HEK293T (cell line): ENCODE measurements at places on chromosomes 7 and 10.
A peak's percentile ranks its signal among the peaks of the same experiment; 100 is the strongest.

- DNase-seq, result no peak
Observed at GRCh38 chr10:1153805-1154351, 97.7 kb downstream of the WDR37 start.

DNA sequence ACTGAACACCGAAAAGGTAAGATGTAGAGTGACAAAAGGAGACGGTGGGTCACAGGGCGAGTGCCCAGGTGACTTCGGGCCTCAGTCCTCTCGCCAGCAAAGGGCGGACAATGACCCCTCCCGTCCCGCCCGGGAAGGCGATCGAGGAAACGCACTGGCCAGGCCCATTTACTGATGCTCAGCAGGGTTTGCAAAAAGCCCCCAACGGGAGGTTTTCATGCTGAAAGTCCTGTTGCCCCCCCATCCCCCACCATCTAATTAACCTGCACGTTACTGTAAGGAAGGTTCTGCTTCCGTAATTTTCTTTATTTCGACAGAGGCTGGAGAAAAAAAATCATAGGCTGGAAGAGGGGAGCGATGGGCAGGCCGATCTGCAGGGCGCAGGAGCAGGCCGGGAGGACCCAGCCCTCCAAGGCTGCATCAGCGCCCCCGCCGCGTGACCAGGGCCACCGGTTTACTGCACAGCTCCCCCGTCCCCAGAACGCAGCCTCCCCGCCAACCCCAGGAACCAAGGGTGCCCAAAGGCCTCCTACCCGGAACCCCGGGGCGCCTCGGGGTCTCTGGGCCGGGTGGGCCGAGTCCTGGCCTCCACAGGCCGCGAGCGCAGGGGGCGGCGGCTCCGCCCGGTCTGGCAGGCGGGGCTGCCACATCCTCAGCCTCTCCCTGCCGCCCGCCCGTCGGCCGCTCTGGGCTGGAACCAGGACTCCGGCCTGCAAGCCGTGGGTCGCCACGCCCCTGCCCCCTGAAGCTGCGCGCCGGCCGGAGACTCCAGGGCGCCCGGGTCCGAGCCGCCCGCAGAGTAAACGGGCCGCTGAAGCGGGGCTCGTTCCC, 613 bp downstream of the OAT start:
- DNase-seq, result peak; percentile 69

DNA sequence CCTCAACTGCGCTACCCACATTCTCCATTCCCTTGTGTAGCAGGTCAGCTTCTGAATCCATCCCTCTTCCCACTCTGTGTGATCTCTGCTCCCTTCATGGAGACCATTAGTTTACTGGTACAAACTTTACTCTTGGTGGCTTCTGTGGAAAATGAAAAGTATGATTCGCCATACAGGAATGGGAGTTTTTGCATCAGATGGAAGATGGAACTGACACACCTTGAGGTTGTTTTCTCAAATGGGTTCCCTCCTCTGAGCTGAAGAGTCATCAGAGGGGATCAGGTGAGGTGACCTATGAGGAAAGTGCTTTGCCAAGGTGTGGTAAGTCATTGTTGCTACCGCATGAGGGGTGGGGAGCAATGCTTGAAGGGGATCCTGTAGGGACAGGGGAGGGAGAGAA, 266.8 kb downstream of the INHBA start:
- no peak for DNase-seq

DNA sequence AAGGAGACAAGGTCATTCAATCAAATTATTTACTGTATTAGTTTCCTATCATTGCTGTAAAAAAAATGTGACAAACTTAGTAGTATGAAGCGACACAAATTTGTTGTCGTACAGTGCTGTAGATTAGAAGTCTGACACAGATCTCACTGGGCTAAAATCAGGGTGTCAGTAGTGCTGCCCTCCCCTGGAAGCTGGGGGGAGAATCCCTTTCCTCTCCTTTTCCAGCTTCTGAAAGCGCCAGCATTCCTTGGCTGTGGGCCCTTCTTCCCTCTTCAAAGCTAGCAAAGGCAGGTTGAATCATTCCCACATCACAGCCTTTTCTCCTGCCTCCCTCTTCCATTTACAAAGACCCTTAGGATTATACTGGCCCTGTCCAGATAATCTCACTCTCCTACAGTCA, 28.0 kb downstream of the VPS41 start:
- DNase-seq, result no peak

DNA sequence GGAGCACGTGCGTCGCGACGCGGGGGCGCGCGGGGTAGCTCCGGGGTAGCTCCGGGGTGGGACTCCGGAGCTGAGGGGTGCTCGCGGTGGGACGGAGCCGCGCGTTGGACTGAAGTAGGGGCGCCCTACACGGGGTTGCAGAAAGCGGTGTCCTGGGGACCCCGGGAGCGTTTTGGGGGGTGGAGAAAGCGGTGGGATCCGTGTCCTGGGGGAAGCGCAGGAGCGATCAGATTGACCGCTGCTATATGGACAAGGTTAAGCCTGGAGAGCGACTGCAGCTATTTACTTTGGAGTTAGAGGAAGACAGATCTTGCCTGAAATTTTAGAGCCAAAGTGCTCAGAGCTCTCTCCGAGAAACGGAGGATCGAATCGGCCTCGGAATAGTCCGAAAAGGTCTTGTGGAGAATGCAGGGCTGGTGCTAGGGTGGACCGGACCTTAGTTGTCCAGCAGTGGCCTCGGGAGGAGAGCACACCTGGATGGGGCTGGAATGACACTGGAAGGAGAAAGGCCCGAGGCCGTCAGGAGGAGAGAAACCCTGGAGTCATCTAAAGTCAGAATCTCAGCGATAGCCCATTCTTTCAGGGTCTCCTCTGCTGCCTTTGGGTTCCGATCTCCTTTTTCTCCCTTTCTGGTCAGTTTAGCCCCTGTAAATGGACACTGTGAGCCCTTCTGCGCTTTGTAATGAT, 564 bp downstream of the PDSS1 start:
- peak; percentile 9 for DNase-seq

- no peak for DNase-seq
Observed at GRCh38 chr7:19480383-19480782, 228.5 kb downstream of the POLR1F start.

DNA sequence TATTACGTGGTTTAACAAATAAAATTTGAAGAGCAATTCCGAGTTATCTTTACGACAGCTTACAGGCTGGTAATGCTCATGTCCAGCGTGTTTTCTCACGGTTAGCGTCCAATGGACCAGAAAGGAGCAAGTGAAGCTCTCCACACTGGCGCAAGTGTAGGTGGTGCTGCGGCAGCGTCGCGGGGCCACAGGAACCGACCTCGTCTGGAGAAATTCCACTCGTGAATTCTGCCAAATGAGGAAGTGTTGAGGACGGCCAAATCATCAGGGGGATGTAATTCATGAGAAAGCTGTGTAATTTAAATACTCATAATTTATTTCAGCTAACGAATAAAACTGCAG, 350 bp upstream of the ZNF37A start:
- no peak for DNase-seq

DNA sequence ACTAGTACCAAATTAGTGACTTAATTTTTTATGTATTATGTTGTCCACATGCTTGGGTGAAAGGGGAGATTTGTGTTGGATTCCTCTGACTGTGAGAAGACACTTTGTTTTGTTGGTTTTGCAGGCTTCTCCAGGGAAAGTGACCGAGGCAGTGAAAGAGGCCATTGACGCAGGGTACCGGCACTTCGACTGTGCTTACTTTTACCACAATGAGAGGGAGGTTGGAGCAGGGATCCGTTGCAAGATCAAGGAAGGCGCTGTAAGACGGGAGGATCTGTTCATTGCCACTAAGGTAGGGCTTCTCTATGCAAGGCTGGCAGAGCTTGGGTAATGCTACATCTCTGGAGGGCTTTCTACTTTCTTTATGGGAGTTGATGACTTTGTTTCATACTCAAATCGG, 4.5 kb downstream of the AKR1E2 start:
- DNase-seq, result no peak

- DNase-seq, result no peak
Observed at GRCh38 chr10:8116926-8117493, 62.5 kb downstream of the GATA3 start.

DNA sequence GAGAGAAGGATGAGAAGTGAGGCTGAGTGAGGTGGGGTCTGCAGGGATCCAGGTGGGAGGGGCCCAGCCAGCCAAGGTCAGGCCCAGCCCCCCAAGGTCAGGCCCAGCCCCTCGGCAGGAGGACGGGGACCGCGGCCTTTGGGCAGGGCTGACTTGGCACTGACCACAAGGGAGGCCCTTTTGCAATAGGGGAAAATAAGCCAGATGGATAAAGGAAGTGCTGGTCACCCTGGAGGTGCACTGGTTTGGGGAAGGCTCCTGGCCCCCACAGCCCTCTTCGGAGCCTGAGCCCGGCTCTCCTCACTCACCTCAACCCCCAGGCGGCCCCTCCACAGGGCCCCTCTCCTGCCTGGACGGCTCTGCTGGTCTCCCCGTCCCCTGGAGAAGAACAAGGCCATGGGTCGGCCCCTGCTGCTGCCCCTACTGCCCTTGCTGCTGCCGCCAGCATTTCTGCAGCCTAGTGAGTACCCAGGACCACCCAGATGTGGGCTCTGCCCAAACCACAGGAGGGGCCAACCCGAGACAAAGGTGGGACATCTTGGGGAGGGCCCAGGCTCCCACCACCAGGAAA, at the start of gene PILRA:
TSS of gene PILRA (plus strand) at position 227 of the 571 bp plus-strand sequence. CDS start at position 397, 170 bp downstream.
- no peak for DNase-seq

GRCh38 chr10:76285012-76285411, 853.6 kb downstream of the LRMDA start:
- no peak for DNase-seq

GRCh38 chr7:147432079-147432478, 1158.5 kb upstream of the C7orf33 start:
- DNase-seq, result peak; percentile 18

DNA sequence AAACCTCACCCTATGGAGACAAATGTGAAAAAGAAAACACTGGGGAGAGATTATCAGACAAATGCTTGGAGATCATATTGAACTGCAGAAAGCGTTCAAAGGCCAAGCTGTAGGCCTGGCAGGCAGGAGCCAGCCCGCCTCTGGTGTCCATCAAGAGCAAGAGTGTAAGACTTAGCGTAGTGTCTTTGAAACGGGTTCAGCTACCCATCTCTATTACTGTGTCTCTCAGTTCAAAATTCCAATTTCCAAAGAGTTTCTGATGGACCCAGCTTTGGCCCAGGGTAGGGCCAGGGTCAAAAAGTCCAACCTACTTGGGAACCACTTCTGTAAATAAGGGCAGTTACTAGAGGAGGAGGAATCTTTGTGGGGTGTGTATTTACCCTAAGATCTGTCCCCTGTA, 45.4 kb upstream of the HBP1 start:
- no peak for DNase-seq

GRCh38 chr7:86745013-86745745, 101.5 kb downstream of the GRM3 start:
- no peak for DNase-seq

DNA sequence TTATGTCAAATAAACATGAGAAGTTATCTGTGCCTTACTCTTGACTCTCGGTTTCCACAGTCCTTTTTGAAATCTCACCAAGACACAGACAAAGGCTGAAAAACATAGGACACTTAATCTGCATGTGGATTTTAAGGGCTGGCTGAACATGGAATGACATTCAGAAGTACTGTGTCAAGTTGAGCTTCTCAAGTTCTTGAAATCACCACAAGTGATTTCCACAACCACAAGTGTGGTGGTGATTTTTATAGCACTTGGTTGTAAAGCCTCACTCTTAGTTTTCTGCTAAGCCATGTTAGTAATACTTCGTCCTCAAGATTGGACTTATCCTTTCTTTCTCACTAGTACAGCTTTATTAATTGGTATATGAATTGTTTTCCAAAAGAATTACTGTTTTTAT, 29.6 kb downstream of the FOXP2 start:
- DNase-seq, result no peak

- DNase-seq, result no peak
Observed at GRCh38 chr7:141012696-141013344, 1.9 kb downstream of the MRPS33 start.

- DNase-seq, result no peak
Observed at GRCh38 chr10:98963608-98964007, 272.0 kb downstream of the HPSE2 start.

- DNase-seq, result no peak
Observed at GRCh38 chr10:133278577-133279265, 2.1 kb upstream of the ADAM8 start.

DNA sequence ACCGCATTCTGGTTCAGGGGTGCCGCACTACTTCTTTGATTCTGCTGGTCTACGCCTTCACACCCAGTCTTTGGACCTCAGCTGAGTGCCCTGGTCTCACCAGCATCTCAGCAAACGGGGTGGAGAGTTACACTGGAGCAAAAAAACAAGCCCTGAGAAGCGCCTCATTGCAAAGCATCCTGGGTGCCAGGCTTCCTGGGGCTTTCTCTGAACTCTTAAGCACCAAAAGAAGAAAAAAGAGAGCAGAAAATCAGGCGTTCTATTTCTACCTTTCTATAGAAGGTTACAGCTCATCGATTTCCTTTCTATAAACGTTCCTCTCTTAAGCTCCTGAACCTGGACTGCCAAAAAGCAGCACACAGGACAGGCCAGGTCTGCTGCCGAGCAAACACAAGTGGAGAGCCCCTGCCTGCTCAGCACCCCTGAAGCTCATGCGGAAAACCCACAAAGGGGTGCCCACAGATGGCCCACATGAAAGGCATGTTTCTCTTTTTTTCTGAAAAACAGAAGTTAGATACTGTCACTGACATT, 217.9 kb downstream of the SFMBT2 start:
- no peak for DNase-seq
